ENCODE measurements at places on chromosomes 2 and 18.

DNA sequence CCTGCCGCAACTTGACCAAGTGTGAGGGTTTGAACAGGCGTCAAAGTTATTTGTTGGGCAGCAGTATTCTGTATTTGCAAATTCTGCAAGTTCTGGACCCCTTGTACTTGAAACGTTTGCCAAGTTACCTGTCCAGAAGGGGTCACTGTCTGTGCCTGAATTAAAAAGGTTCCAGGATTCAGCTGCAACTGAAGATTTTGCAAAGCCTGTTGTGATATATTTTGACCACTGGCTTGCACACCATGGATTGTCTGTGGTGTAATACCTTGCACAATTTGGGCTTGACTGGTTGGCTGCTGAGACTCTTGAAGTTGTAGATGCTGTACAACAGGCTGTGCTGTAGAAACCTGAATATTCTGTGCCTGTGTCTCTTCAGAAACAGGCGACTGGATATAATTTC lies 10.2 kb downstream of the SP3 start:
- no peak for DNase-seq

DNA sequence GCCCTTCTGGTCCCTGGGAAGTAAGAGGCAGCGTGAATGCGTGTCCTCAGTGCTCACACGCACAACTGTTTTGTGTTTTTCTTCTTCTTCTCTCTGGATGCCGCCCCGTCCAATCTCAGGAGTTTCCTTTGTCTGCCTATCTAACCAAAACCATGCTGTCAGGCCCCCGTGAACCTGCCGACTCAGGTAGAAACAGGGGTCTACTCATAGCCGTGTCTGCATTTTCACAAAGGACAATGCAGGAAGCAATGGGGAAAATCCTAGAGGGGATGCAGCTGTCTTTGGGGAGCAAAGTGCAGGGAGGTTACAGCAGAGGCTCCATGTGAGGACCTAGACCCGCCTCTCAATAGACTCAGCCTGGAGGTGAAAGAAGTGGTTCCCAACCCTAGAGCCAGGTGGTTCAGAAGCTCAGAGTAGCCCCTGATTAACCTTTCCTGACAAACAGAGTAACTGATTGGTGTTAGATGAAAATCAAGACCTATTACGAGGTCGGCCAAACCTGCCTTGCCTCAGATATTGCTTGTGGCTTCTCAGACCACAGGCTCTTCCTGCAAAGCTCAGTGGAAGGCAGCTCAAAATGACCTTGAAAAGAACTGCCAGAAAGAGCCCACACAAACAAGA lies 49.3 kb downstream of the CD226 start:
- peak; percentile 18 for DNase-seq

- DNase-seq, result no peak
These were observed 580.8 kb downstream of the ERBB4 start for GRCh38 chr2:211957799-211958198.

DNA sequence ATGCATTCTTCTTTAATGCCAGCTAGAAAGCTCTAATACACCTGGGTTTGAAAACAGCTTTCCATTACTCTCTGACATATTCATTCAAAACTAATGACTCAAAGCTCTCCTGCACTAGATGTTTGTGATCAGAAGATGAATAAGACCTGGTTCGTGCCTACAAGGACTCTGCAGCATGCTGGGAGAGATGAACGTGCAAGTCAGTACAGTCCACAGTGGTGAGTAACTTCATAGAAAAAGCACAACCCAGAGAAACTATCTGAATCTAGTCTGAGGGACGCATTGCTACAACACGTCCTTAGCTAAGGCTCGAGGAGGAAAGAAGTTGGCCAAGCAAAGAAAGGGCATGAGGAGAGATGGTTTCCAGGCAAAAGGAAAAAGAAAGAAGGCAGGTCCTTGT lies 234.3 kb downstream of the OSR1 start:
- no peak for DNase-seq

GRCh38 chr2:5982193-5982902 lies 290.2 kb downstream of the SOX11 start:
- no peak for DNase-seq

DNA sequence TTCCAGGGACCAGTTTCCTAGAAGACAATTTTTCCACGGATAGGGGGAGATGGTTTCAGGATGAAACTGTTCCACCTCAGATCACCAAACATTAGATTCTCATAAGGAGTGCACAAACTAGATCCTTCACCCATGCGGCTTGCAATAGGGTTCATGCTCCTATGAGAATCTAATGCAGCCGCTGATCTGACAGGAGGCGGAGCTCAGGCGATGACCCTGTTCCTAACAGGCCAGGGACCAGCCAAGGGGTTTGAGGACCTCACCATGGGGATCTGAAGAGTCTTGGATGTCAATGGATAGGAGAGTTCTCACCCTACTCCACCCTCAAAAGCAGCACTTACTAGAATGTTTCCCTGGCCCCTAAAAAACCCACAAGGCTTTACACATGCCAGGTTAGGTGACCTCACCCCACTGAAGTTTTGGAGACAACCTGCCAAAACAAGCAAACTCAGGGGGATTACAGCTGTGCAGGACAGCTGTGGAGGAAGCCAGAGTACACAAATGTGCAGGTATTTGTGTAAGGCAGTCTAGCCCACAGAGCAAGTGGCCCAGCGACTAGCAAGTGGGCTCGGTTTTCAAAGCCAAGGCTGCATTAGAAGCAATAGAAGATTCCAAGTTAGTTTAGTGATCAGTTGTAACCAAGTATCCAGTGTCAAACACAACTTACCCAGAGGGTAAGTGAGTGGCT lies 3.9 kb downstream of the EVA1A start:
- no peak for DNase-seq

- DNase-seq, result no peak
These were observed 391.3 kb downstream of the CMPK2 start for GRCh38 chr2:6474161-6475140.

DNA sequence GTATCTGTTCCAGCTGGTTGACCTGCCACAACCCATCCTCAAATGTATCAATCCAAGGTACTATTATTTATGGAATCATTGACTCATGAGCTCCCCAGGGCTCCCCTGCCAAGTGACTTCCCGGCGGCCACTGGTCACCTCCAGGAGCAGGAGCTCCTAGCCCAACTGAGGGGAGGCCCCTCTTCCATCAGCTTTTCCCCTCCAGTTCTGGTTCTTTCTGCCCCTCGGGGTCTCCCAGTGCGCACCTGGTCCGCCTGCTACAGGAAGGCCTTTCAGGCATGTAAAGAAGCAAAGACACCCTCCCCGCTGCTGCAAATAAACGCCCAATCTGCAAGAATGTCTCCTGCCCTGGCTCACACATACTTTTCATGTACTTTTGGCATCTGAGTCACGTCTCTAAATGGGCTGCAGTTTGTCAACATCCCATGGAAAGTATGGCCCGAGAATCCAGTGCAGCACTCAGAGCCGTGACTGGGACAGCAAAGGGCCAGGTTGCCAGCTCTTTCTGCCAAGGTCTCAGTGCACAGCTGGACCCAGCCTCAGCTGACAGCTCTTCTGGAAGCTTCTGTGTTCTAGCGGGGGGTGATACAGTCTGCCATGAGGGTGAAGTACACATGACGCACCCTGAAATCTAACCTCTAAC lies 41.4 kb downstream of the KLHL29 start:
- no peak for DNase-seq

DNA sequence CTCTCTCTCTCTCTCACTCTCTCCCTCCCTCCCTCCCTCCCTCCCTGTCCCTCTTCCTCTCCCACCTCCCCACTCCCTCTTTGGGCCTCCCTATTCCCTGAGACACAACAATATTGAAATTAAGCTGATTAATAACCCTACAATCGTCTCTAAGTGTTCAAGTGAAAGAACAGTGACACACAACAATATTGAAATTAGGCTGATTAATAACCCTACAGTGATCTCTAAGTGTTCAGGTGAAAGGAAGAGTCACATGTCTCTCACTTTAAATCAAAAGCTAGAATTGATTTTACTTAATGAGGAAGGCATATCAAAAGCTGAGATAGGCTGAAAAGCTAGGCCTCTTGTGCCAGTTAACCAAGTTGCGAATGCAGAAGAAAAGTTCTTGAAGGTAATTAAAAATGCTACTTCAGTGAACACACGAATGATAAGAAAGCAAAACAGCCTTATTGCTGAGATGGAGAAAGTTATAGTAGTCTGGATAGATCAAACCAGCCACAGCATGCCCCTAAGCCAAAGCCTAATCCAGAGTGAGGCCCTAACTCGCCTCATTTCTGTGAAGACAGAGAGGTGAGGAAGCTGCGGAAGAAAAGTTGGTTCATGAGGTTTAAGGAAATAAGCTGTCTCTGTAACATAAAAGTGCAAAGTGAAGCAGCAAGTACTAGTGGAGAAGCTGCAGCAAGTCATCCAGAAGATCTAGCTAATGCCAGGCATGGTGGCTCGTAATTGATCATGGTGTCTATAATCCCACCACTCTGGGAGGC lies 21.3 kb downstream of the MALT1 start:
- DNase-seq, result peak; percentile 41

- DNase-seq, result no peak
These were observed 17.7 kb downstream of the SLC66A2 start for GRCh38 chr18:79933765-79934164.

GRCh38 chr18:1090758-1091157 lies 186.1 kb downstream of the ADCYAP1 start:
- no peak for DNase-seq

DNA sequence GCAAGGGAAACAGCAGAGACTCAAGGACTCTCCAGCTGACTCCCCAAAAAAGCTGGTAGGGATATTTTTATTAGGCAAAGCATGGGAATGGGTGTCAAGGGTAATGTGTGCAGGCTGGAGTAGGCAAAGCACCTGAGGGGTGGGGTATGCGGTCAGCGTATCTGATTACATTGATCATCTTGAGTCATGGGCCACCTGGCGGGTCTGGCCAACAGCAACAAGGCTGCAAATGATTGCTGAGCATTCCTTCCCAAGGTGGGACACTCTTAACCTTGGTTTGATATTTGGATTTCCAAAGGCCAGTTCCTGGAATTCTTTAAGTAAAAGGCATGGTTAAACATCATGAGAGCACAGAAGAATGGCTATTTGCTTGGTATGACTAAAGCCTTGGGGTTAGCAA lies 32.6 kb upstream of the CCBE1 start:
- no peak for DNase-seq

- no peak for DNase-seq
These were observed 666 bp upstream of the STAT1 start for GRCh38 chr2:191014653-191015020.

DNA sequence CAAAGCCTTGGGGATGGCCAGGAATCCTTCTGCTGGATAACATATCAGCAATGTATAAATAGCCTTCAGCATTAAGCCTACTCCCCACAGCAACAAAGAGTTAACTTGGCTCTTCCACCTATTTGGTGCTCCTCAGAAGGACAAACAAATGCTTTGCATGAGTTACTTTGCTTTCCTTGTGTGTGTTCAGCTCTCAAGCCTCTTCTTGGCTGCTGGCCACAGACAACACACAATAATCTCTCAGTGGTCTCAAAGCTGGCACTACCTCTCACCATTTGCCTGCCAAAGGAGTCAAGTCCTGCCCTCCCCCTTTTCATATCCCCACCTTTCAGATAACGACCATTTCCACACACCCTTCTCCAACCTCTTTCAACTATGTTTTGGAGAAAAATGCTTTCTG lies 17.5 kb downstream of the FTCDNL1 start:
- DNase-seq, result no peak

- no peak for DNase-seq
These were observed 34.2 kb upstream of the MLPH start for GRCh38 chr2:237452861-237453260.

DNA sequence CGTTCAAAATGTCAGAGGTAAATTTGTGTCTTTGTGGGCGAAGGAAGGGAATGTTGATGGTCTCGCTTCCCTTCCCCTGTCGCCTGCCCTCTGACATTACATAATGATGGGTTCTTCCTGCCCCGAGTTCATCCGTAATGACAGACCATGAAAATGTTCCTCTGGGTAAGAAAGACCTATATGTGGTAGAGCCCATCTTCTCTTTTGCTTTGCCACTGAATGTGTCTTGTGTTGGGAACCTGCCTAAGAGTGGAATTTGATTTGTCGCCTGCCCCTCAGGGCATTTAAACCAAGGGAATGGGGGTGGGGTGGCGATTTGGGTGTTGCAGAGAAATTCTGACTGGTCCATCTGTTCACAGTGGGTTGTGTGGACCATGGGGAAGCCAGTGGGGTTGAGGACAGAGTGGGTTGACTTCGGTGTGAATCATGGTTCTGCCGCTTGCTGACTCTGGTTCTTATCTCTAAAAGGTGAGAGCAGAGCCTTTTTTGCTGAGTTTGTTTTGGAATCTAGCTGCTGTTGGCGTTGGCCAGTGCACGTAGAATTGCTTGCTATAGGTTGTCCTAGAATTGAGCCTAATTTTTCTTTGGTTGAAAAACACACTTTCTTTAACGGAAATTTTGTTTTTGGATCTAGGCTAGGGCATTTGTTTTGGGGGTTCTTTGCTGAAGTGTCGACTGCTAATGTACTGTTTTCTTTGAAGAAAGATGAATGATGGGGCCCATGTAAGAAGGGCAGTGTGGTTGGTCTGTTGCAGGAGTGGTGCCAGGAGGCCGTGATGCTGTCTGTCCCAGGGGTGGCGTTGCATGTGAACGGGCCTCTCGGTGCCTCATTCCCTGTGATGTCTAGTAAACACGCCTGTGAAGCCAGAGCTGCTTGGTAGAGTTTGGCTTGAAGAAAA lies 1.3 kb downstream of the INPP4A start:
- DNase-seq, result peak; percentile 33

- no peak for DNase-seq
These were observed 57.3 kb upstream of the TANK start for GRCh38 chr2:161102770-161103450.

GRCh38 chr2:135736546-135736945 lies 5.1 kb upstream of the UBXN4 start:
- no peak for DNase-seq

DNA sequence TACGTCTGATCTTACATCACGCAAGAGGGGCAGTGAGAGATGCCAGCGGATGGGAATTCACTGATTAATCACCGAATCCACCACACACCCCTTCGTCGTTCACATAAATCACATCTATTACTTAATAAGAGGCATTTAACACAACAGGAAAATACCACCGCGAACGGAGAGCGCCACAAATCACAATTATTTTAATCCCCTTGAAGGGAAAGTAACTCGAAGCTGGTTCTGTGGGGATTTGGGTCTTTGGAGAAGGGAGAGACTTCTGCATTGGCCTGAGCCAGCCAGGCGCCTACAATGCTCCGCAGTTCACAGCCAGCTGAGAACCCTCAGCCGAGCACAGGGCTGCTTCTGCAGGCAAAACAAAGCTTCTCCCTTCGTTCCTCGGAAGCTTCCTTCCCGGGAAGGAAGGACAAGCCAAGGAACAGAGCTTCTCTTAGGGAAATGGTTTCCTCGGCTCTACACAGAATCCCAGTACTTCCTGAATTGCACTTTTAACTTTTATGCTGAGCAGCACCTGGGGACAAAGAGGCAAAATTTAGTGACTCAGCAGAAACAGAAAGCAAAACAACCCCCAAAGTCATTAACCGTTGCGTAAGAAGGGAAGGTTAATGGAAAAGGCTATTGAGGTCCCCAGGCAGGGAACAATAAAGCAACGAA lies at the start of gene LRP1B:
Gene LRP1B (minus strand): TSS at position 7 of the 660 bp plus-strand sequence. CDS start 287 bp downstream, outside the sequence.
- DNase-seq, result no peak

GRCh38 chr2:38709567-38710194 lies 41.5 kb downstream of the SRSF7 start:
- peak; percentile 83 for DNase-seq

GRCh38 chr2:48933828-48934497 lies 178.4 kb upstream of the LHCGR start:
- DNase-seq, result no peak
